DND-41 (cell line): ENCODE measurements at places on chromosomes 2 and 18.

- DNase-seq = no peak
Observed at GRCh38 chr18:77346208-77346810, 96.7 kb downstream of the GALR1 start.

- no peak for DNase-seq
Observed at GRCh38 chr2:36376992-36377738, 21.6 kb downstream of the CRIM1 start.

- DNase-seq = peak; percentile 51
Observed at GRCh38 chr2:23940718-23941620, 706 bp downstream of the UBXN2A start.

DNA sequence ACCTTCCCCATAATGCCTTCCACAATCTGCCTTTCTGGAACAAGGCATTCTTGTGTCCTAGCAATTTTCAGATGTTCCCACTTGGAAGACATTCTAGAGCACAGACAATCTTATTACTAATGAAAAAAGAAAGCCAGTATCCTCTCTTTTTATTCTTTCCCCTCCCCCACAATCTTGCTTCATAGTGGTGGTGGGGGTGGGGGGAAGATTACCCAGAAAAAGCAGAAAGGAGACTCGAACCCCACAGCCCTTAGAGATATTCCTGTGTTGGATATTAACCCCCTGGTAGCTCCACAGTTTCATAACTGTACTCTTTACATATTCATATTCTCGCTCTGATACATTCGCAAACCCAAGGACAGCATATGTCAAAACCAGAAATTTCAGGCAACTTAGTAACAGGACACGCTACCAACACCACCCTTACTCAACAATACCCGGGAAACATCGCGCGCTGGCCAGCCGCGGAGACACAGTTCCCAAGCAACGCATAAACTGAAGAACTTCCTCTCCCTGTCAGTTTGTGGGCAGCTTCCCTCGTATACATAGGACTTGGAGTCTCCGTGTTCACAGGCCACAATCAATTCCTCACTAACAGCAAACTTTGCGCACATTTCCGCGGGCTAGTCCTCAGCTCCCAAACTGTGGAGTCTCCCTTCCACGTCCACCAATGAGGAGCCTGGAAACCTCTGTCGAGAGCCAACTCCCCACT, 793 bp downstream of the NR4A2 start:
- peak; percentile 35 for DNase-seq

DNA sequence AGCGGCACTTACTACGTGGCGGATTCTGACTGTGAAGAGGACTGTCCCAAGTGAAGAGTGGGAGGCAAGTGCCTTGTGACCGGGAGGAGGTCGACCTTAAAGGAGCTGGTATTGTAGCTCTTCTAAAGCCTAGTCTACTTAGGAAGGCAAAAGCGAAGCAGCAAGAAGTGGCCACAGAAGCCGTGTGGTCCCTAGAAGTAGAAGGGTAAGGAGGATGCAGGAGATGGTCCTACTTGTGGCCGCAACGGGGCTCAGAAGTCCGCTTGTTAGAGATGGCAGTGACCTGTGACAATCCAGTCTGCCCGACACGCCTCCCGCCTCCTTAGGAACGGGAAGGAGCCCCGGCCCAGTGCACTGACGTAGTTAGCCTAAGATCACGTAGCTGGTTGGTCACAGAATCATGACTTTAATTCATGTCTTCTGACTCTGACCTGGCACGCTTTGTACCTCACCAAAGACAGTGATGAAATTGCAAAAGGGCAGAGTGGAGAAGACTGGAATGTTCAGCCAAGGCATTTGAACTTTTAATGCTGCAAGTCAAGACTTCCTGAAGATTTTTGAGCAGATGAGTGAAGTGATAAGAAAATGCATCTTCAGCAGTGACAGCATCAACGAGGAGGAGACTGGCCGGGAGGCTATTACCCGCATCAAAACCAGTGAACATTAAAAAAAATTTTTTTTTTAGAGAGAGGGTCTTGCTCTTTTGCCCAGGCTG, 749 bp upstream of the EIF2AK3 start:
- DNase-seq = peak; percentile 72

- no peak for DNase-seq
Observed at GRCh38 chr2:231923951-231924888, 2.0 kb downstream of the NPPC start.

DNA sequence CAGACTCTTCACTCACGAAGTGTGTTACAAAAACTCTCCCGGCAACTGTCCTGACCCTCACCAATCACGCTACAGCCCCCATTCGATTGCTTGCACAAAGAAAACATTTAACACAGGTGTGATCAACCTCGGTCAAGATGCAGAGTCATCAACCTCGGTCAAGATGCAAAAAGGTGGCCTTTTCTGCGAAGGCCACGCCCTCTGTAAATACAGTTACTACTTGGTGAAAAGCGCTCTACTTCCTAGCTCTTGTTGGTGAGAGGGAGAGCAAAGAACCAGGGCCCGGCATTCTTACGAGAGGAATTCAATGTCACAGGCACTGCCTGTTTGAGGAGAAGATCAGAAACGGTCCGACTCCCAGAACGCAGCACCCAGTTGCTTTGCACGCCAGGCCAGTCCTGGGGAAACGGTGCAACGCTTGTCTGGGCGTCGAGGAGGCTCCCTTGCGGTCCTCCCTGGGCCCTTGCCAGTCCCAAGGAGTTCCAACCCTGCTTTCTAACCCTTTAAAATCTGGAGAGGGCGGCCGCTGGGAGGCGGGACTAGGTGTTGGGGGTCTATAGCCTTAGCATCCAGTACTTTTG, 1.9 kb downstream of the PIEZO2 start:
- no peak for DNase-seq

- no peak for DNase-seq
Observed at GRCh38 chr2:118922254-118922653, 19.7 kb upstream of the MARCO start.

- no peak for DNase-seq
Observed at GRCh38 chr2:100008956-100009355, 133.4 kb downstream of the AFF3 start.

- DNase-seq = peak; percentile 19
Observed at GRCh38 chr2:68371581-68371980, 6.5 kb downstream of the PLEK start.

- DNase-seq = no peak
Observed at GRCh38 chr2:144424559-144425240, 95.2 kb downstream of the ZEB2 start.

GRCh38 chr2:171310889-171311288, 122.9 kb downstream of the METTL8 start:
- no peak for DNase-seq

DNA sequence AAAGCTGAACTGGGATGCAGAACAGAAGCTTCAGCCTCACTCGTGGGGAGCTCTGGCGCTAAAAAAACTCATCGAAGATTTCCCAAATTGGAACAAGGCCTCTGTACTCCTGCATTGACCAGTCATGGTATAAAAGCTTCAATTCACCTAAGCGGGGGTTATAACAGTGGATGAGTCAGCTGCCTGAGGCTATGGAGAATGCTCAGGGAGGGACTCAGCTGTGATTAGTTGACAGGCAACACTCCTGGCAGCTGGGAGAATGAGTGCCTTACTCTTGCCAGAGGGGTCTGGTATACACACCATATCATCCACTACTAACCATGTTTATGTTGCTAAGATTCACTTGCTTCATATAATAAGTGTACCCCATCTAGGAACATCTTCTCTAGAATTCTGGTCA, 350.6 kb upstream of the VRK2 start:
- no peak for DNase-seq

- no peak for DNase-seq
Observed at GRCh38 chr2:207385903-207386302, 143.9 kb upstream of the CREB1 start.

DNA sequence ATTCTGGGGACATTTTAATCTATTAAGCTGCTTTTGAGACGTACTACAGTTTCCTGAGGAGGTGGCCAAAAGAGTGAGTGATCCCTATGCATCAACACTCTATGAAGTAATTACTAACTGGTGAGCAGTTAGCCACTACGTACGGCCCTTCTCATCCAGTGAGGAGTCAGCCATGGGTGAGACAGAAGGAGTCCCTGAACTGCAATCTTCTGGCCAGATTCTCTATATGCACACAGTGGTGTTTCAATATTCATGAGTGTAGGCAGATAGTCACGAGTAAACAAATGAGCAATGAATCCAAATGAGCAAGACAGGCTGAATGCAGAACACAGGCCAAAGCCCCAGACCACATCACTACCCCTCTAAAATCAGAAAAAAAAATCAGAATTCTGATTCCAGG, 29.8 kb upstream of the TMEM214 start:
- DNase-seq = no peak

GRCh38 chr2:129396980-129397599, 582.4 kb upstream of the RAB6C start:
- peak; percentile 57 for DNase-seq

DNA sequence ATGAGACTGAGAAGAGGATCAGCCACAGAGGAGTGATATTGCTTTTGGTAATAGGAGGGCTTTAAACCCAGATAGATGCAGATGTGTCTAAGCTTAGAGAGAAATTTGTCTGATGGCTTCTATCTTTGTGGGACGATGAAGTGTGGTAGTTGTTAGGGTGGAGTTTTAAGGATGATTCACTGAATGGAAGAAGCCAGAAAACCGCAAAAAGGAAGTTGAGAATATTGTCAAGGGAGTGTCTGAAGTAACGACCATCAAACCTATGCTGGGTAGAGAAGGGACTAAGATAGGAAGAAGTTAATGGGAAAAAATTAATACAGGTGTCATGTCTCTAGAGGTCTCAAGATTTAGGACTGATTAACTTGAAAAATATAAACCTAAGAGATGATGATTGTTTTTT, 195.6 kb upstream of the MC4R start:
- no peak for DNase-seq

DNA sequence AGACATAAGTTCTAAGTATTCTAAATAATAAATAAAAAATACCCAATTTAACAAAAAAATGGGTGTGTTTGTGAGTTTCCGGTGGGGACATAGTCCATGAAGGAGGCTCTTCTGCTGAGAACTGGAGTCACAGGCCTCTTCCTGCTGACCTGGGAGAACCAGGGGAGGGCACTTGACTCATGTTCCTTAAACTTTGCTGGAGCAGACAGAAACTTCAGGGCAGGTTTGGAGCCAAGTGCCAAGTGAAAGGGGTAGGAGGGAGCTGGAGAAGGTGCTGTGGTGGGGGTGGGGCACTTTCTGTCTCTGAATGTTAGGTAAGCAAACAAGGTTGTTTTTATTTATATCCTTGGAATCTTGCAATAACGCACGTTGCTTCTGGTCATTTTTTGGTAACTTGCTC, 78.8 kb upstream of the TTN start:
- DNase-seq = no peak

- DNase-seq = no peak
Observed at GRCh38 chr18:62814132-62814759, 98.9 kb downstream of the PHLPP1 start.

DNA sequence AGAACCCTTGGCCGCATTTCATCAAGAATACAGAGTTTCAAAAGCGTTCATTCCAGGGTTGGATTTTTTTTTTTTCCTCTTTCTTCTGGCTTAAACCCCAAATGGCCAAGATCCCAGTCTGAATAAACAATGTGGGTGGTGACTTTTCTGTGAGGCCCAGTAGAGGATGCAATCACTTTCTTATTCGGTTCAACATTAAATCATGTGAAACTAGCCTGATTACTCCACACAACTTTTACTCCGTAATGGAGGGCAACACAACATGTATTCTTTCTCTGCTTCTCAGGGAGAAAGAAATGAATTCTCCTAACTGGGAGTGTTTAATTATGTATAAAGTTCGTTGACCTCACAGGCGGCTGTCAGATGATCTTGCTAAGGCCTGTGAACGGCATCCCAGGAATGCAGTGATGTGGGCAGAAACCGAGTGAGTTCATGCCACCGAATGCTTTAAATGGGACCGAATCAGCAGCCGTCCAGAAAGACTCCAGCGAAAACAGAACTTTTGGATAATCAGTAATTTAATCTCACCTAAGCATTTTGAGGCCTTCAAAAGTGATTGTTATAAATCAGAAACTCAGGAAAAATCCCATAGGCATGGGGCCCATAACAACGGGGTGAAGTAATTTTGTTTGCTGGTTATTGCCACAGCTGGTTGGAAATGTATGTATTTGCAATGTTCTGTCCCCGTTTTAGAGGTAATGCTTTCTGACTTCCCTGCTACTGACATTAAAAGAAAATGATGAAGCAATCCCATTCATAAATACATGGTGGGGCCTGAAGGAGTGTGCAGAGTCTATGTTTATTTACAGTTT, 81.5 kb downstream of the BCL2 start:
- no peak for DNase-seq

DNA sequence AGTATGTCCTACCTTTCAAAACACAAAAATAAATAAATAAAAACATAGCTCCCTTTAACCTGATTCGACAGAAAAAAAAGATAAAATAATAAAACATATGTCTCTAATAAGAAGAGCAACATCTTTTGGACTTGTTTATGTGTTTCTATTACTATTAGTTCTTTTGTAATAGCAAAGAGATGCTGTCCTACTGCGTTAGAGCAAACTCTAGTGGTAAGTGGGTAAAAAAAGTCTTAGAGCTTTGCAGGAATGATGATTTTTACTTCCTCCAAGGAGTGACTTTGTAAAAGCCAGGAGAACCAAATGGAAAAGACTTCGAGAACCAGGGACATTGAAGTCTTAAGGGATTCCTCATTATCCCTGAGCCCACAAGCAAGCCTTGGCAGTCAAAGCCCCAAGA, 450.1 kb downstream of the METTL4 start:
- no peak for DNase-seq

DNA sequence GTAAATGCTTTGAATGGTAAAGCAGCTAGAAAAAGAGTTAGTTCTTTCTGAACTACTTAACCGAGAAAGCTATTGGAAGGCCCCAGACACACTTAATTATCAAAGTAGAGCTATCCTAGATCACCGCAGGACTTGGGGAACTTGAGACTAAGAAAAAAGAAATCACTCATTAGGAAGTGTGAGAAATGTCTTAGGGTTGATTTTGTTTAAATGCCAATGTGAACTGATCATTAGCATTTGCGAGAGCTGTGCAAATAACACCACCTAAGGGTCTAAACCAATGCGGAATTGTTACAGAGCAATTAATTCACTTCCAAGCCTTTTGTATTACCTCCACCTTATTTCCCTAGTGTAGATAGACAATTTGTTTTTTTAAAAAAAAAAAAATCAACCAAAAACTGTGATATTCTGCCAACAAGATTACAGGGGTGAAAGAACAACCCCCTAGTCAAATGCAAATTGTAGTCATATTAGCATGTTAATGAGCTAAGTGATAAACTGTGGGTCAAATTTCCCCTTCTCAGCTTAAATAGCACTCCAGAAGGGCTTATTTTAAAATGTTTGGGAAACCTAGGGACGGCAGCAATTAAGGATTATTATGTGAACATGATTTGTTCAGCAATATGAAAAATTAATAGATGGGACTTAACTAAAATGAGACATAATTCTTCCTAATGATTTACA, 246.2 kb upstream of the STON1 start:
- DNase-seq = no peak
